ENCODE measurements at places on chromosomes 16 and 17.

DNA sequence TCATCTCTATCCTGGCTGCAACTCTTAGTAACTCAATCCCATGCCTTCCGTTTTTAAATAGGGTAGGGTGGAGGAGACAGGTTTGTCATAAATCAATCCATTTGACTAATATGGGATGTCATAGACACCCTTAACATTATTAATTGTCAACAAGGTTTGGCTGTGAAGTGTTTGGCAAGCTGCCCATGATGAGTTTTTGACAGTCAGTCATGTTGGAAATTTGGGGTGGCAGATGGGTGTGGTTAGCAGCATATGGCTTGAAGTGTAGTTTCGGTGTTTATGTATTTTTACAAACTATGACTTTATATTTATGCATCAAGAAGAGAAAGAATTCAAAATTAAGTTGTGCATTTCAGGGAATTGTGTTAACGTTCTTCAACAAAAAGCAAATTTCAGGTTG is 221.8 kb upstream of the CDH5 start:
- DNase-seq, result no peak

DNA sequence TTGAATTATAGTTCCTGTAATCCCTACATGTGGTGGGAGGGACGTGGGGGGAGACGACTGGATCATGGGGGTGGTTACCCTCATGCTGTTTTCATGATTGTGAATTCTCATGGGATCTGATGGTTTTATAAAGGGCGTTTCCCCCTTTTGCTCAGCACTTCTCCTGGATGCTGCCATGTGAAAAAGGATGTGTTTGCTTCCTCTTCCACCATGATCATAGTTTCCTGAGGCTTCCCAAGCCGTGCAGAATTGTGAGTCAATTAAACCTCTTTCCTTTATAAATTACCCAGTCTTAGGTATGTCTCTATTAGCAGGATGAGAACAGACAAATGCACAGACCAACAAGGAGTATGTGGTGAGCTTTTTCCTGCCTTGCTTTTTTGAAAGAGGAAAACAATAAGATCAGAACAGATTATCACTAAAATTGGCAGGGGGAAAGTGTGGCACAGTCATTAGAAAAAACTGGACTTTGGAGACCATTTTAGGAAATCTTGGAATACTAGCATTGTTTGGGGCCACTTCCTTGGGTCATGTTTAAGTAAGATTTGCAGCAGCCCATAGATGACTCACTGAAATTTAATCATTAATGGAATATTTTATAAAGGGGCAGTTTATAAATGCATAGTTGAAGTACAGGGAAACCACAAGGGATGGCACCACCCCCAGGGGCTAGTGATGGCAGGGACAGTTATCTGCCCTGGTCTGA is 352.8 kb downstream of the CDH13 start:
- DNase-seq, result no peak

DNA sequence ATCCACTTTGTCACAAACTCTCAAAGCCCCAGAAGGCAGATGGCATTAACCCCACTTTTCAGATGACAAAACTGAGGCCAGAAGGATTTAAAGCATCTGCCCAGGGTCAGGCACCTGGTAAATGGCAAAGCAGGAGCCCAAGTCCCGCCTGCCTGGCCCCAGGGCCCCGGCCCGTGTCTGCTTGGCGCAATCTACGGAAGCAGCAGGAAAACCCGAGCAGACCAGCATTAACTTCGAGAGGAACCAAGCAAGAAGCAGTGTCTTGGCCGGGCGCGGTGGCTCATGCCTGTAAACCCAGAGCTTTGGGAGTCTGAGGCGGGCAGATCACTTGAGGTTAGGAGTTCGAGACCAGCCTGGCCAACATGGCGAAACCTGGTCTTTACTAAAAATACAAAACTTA is 21.6 kb downstream of the RTN4RL1 start:
- DNase-seq, result no peak

DNA sequence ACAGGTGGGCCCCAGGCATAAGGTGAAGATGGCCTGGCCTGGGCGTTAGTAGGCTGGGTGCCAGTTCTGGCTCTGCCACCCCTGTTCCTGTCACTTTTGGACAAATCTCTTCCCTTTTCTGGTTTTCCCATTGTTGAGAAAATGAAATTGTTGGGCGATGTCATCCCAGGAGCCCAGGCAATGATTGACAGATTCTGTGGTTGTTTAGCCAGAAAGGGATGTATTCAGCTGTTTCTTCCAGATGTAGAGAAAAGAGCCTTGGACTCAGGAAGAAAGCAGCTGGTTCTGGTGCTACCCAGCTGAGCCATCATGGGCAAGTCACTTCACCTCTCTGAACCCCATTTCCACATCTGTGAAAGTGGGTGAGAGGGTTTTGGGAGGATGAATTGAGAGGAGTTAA is 60.1 kb upstream of the MRTFB start:
- no peak for DNase-seq

- DNase-seq, result no peak
Observed at GRCh38 chr17:72903522-72903921, 189.0 kb downstream of the SLC39A11 start.

Data from cortex of kidney (tissue), 1 donor.